ENCODE measurements at places on chromosomes 5 and 9.

DNA sequence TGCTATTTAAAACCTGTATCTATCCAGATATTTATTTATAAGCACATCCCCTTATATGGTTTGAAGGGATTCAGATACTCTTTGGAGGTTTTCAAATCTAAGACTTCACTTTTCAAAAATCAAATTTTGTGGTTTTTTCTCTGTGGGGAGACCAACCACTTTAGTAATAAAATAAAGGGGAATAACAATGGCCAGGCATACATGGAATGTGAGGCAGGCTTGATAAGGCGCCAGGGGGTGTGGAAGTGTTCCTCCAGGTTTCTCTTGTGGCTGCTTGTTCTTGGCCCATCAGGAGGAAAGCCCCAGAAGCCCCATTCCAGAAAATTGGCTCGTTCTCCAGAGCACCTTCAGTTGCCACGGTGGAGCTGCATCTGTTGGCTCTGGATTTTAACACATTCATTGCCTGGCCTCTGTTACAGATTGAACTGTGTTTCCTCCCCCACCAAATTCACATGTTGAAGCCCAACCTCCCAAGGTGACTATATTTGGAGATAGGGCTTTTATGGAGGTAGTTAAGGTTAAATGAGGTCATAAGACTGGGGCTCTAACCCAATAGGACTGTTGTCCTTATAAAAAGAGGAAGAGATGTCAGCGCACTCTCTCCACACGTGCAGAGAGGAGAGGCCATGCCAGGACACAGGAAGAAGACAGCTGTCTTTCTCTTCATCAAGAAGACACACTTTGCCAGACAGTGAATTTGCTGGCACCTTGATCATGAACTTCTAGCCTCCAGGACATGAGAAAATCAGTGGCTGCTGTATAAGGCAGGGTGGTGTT, 195.9 kb downstream of the TMEM38B start:
- DNase-seq: no peak

DNA sequence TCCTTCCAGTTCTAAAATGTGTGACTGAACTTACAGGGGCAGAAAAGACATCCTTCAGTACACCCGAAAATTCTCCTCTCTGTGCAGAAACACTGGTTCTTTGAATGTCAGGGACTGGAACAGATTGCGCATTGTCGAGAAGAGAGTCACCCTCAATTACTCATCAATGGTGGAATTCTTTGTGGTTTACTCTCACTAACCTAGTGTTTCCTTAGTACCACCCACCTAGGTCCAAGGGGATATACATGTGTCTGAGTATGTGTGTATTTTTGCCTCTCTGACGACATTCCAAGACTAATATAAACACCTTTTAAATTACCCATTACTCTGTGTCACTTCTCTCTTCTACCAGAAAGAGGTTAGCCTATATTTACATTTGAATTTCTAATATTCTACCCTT, 660.8 kb downstream of the TLE1 start:
- DNase-seq: peak; percentile 18

- DNase-seq: peak; percentile 70
Measured at GRCh38 chr5:154198611-154199230, 8.2 kb downstream of the GALNT10 start.

DNA sequence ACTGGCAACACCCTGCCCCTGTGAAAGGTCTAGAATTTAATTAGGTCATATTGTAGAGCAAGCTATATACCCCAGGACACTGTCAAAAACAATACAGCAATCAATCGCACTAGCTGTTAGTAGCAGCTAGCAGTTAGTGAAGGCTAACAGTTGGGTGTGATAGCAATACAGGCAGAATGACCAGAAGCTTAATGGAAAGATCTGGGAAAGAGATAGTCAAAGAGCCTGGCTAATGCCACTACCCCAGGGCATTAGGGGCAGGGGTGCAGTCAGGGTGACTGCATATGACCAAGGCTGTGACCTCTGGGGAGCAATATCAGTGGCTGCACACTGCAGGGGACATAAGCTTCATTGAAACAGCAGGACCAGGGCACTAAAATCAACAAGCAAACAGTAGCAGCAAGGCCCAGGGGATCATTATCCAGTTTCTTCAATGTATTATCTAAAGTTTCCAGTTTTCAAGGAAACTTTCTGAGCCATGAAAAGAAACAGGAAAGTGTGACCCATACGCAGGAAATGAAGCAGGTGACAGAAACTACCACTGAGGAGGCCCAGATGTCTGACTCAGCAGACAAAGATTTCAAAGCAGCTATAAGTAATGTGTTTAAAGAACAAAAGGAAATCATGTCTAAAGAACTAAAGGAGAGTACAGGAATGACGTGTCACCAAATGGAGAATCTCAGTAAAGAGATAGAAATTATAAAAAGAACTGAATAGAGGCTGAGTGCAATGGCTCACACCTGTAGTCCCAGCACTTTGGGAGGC, 82.4 kb downstream of the ZNF354C start:
- no peak for DNase-seq

- DNase-seq: peak; percentile 45
Measured at GRCh38 chr9:129737479-129738274, 15.2 kb downstream of the PTGES start.

- DNase-seq: no peak
Measured at GRCh38 chr5:148974642-148975327, 88.1 kb downstream of the SH3TC2 start.

DNA sequence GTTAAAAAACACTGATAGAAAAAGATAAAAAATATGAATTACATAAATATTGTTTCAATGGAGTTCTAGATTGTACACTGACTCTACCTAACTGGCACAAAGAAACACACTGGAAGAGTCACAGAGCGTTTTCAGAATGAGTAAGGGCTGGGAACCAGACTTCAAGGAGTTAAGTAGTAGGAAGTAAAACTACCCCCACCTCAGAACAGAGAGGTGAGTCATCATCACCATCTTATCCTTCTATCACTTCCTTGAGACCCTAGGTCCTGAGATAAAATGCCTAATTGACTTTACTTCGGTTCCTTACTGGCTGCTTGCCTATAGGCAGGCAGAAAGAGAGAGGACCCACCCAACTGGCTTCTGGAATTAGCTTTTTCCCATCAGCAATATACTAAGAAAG, 79.7 kb downstream of the ELAVL2 start:
- no peak for DNase-seq

GRCh38 chr5:171579976-171580411, 160.5 kb downstream of the FGF18 start:
- DNase-seq: no peak

DNA sequence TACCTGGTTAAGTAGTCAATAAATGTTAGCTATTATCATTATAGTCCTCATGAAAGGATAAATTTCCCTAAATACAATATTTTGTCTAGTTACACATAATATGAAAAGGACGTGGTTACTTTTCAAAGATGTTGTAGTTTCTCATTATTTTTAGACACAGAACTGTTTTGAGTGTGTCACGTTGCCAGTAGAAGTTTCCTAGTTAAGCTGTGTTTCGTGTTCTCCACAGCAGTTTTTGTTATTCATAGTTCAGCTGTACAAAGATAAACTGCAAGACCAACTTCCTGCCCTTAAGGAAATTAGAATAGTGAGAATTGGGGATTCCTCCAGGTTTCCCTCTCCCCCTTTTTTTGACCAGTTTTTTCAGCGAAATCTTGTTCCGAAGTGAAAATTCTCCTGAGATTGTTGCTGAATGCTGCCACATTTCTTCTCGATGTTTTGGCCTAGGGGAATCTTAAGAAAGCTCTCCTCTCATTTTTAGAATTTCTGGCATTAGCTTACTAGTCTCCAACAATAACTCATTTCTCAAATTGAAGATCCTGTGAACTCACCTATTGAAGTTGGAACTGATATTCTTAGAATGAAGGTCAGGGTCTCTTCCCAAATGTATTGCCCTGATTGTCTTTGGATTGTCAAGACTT, 176.1 kb downstream of the PAM start:
- no peak for DNase-seq

Measured in HepG2 (cell line).